PC-9 (cell line): ENCODE measurements at places on chromosomes 6 and 20. TPM values are rescaled to one million over a fixed set of nuclear protein-coding genes. Genes with fewer than 3 reads are reported as not detected.

DNA sequence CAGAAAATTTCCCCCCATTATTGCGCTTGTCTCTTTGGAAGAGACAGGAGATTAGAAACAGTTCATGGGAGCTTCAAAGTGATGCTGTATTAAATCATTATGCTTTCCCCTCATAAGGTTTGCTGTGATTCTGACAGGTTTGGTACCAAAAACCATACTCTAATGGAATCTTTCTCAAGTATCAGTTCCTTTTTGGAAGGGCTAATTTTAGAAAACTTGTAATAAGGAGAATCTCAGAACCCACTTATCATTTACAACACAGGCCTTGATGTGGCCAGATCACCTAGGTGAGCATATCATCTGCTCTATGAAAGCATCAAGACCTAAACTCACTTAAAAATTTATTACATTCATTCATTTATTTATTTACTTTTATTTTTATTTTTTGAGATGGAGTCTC lies 51.2 kb downstream of the TP53INP2 start:
- no peak for DNase-seq

GRCh38 chr20:19628570-19629134 lies 129.4 kb upstream of the RIN2 start:
- peak; percentile 61 for DNase-seq

- peak; percentile 99 for DNase-seq
Measured at GRCh38 chr6:16769131-16769985, 8.1 kb upstream of the ATXN1 start.

GRCh38 chr6:100134703-100135102 lies 140.7 kb upstream of the MCHR2 start:
- DNase-seq: no peak

The RAMACL gene
- total RNA-seq: 0.52 and 0.73 TPM in 2 replicates

The ARFGEF3 gene
- 9.9 and 10.0 TPM in 2 replicates for total RNA-seq
